ENCODE measurements at places on chromosomes 6 and 20. TPM values are rescaled to one million over a fixed set of nuclear protein-coding genes. Genes with fewer than 3 reads are reported as not detected.

The MYL9 gene
- total RNA-seq = 7.7 TPM

DNA sequence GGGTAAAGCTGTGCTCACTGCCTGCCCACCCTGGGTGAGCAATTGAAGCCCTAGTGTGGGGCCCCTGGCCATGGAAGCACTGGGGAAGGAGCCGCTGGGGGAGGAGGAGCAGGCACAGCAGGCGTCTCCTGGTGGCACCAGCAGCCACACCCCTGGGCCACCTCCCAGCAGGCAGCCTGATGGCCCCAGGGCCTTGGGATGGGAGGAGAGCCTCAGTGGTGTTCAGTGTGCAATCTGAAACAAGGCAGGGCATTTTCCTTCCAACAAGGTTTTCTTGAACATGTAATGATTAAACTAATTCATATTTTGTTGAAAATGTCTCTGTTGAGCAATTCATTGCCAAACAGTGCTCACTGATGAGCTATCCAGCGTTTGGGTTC, 151.0 kb downstream of the ZDHHC14 start:
- no peak overlapping the region for H3K27ac ChIP-seq
- no peak for DNase-seq
- no peaks in the 10 kb centered on the region for H3K36me3 ChIP-seq
- H3K27me3 ChIP-seq = no peaks in the 10 kb centered on the region
- H3K4me1 ChIP-seq = peaks cover 18% of the 10 kb centered on the region

GRCh38 chr6:10316373-10316721, 98.5 kb downstream of the TFAP2A start:
- H3K27ac ChIP-seq = no peak overlapping the region
- H3K36me3 ChIP-seq = no peaks in the 10 kb centered on the region
- DNase-seq = no peak
- H3K4me3 ChIP-seq = no peak overlapping the region
- no peaks in the 10 kb centered on the region for H3K27me3 ChIP-seq

The FHL5 gene
- not detected for total RNA-seq

- H3K27me3 ChIP-seq = peaks cover 11% of the 10 kb centered on the region
- no peaks in the 10 kb centered on the region for H3K4me1 ChIP-seq
- no peak overlapping the region for H3K27ac ChIP-seq
- DNase-seq = no peak
- no peak overlapping the region for H3K4me3 ChIP-seq
These were observed 2.6 kb upstream of the WFDC5 start for GRCh38 chr20:45117581-45117980.
